ENCODE measurements at places on chromosomes 2 and 18. TPM values are rescaled to one million over a fixed set of nuclear protein-coding genes. Genes with fewer than 3 reads are reported as not detected.

The ELMOD3 gene
- 27.4 TPM for total RNA-seq

The CPLX4 gene
- not detected for total RNA-seq

The CRYBA2 gene
- total RNA-seq = not detected

The AMER3 gene
- total RNA-seq = not detected

The SNORC gene
- total RNA-seq = 4.1 TPM

The DHRS9 gene
- 0.23 TPM for total RNA-seq

The LHCGR gene
- total RNA-seq = not detected

The ENOSF1 gene
- total RNA-seq = 7.4 TPM

The RUFY4 gene
- 0.25 TPM for total RNA-seq

- no peak for DNase-seq
- no peaks in the 10 kb centered on the region for H3K27me3 ChIP-seq
- no peak overlapping the region for H3K4me3 ChIP-seq
- H3K36me3 ChIP-seq = no peaks in the 10 kb centered on the region
- no peak overlapping the region for H3K27ac ChIP-seq
These were observed 410.0 kb upstream of the KCNH7 start for GRCh38 chr2:163248376-163249253.

- H3K4me3 ChIP-seq = no peak overlapping the region
- H3K4me1 ChIP-seq = peaks cover 20% of the 10 kb centered on the region
These were observed 178.4 kb upstream of the EPAS1 start for GRCh38 chr2:46118656-46119371.

DNA sequence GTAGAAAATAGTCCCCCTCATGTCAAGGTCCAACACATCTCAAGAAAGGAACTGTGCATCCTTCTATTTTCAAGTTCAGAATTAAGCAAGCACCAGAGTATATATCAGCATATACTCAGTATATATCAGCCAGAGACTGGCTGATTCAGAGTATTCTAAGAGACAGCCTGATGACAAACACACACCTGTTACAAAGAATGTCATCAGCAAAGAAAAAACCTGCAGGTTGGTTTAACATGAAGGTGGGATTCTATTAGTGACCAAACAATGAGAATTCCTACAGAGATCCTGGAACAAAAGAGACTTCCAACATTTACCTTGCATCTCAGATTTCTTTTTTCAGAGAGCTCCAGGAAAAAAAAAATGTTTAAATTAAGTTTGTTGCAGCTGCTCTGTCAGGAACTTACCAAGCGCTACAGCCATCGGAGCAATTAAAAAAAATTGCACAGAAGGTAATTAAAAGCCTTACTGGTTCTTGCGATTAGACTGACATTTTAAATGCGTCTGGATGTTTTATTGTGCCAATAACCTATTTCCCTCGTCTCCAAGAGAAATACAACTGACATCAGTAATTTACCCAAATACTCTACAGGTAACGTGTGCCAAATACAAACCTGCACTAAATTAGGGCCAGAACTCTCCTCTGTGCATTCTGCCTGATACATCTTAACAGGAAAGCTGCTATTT, 218.1 kb downstream of the HNMT start:
- H3K27ac ChIP-seq = no peak overlapping the region
- H3K36me3 ChIP-seq = no peaks in the 10 kb centered on the region
- H3K4me1 ChIP-seq = no peaks in the 10 kb centered on the region
- no peaks in the 10 kb centered on the region for H3K27me3 ChIP-seq
- H3K4me3 ChIP-seq = no peak overlapping the region

DNA sequence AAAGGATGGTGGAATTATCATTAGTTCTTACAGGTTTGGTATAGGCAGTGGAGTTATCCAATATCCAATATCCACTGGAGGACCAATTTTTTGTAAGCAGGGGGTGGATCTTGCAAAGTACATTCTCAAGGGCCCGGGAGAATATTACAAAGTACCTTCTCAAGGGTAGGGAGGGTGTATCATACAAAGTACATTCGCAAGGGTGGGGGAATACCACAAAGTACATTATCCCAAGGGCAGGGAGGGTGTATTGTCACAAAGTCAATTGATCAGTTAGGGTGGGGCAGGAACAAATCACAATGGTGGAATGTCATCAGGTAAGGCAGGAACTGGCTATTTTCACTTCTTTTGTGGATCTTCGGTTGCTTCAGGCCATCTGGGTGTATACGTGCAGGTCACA, 55.3 kb upstream of the TMEM87B start:
- H3K27ac ChIP-seq = no peak overlapping the region
- H3K4me1 ChIP-seq = no peaks in the 10 kb centered on the region
- DNase-seq = no peak
- no peaks in the 10 kb centered on the region for H3K27me3 ChIP-seq
- H3K4me3 ChIP-seq = no peak overlapping the region

DNA sequence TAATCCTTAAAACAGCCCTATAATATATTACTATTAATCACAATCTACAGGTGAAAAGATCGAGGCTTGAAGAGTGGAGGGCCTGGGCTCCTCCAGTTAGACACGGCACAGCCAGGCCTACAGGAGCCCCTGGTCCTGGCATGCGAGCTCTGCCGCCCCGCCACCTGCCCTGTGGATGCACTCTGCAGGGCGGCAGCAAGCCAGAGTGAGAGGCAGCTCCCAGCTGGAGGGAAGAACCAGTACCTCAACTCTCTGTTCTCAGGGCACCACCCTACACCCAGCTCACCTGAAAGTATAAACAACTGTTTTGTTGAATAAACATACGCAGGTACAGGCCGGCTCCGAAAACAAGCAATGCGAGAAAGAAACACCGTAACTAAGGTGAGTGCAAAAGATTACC, 34.6 kb downstream of the EIPR1 start:
- H3K27ac ChIP-seq = no peak overlapping the region
- H3K4me3 ChIP-seq = no peak overlapping the region
- no peaks in the 10 kb centered on the region for H3K4me1 ChIP-seq
- H3K27me3 ChIP-seq = no peaks in the 10 kb centered on the region

GRCh38 chr18:66534110-66534509, 69.8 kb downstream of the CDH19 start:
- no peak overlapping the region for H3K4me3 ChIP-seq
- H3K27me3 ChIP-seq = no peaks in the 10 kb centered on the region
- DNase-seq = no peak
- no peaks in the 10 kb centered on the region for H3K4me1 ChIP-seq
- H3K27ac ChIP-seq = no peak overlapping the region

GRCh38 chr2:75595541-75596395, 35.0 kb upstream of the EVA1A start:
- H3K27me3 ChIP-seq = no peaks in the 10 kb centered on the region
- H3K4me1 ChIP-seq = no peaks in the 10 kb centered on the region
- no peak overlapping the region for H3K4me3 ChIP-seq
- H3K36me3 ChIP-seq = no peaks in the 10 kb centered on the region
- no peak for DNase-seq

DNA sequence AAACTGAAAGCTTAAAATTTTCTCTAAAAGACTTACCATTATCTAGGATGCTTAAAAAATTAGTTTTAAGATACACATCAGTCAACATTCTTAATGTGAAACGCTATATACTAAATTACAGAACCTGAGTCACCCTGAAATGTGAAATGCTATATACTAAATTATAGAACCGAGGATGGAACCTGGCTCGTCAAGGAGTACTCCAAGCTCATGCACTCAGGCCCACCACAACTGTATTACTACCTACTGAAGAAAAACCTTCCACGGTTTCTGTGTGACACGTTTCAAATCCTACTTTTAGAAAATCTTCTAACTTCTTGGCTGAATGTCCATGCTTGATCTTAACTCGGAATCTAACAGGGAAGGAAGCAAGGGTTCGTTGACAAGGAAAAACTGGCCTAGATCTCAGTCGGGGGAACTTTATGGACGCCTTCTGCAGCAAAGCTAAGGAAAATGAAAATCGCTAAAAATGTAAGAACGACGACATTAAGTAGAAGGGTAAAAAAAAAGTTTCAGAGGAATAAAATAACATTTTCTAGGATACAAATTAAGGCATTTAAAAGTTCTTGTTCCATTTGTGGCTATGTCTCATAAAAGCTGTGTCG, 1.4 kb downstream of the PRKD3 start:
- peaks cover 40% of the 10 kb centered on the region for H3K4me1 ChIP-seq
- H3K4me3 ChIP-seq = peak overlapping the region; percentile 88
- H3K36me3 ChIP-seq = no peaks in the 10 kb centered on the region
- no peaks in the 10 kb centered on the region for H3K27me3 ChIP-seq

DNA sequence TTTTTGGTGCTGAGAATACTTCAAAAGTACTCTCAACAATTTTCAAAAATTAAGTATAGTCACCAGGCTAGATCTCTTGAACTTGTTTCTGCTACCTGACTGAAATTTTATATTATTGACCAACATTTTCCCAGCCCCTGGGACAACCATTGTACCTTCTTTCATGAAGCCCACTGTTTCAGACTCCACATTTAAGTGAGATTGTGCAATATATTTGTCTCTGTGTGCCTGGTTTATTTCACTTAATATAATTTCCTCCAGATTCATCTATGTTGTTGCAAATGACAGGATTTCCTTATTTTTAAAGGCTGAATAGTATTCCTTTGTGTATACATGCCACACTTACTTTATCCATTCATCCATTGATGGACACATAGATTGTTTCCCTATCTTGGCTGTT, 354.2 kb upstream of the VRK2 start:
- no peak for DNase-seq
- H3K36me3 ChIP-seq = no peaks in the 10 kb centered on the region
- H3K4me1 ChIP-seq = peaks cover 4% of the 10 kb centered on the region
- H3K27me3 ChIP-seq = no peaks in the 10 kb centered on the region

All from gastrocnemius medialis (tissue), 4 donors.